ENCODE measurements at places on chromosomes 7 and 10.

GRCh38 chr10:129448086-129448485, 19.0 kb upstream of the MGMT start:
- no peaks in the 10 kb centered on the region for H3K36me3 ChIP-seq
- no peak overlapping the region for H3K27ac ChIP-seq
- H3K4me3 ChIP-seq = no peak overlapping the region
- H3K4me1 ChIP-seq = no peaks in the 10 kb centered on the region
- DNase-seq = no peak

- no peaks in the 10 kb centered on the region for H3K36me3 ChIP-seq
- no peak for DNase-seq
- no peak overlapping the region for H3K4me3 ChIP-seq
- H3K27me3 ChIP-seq = no peaks in the 10 kb centered on the region
- no peak overlapping the region for H3K27ac ChIP-seq
- H3K4me1 ChIP-seq = no peaks in the 10 kb centered on the region
These were observed 98.2 kb downstream of the CALN1 start for GRCh38 chr7:72313906-72314305.

- H3K27ac ChIP-seq = no peak overlapping the region
- H3K4me3 ChIP-seq = peak overlapping the region; percentile 64
- peaks cover 13% of the 10 kb centered on the region for H3K4me1 ChIP-seq
These were observed 1.1 kb upstream of the GPER1 start for GRCh38 chr7:1086588-1087464.

GRCh38 chr10:112711366-112711765, 238.7 kb upstream of the TCF7L2 start:
- no peak overlapping the region for H3K4me3 ChIP-seq
- peaks cover 1% of the 10 kb centered on the region for H3K36me3 ChIP-seq
- no peaks in the 10 kb centered on the region for H3K27me3 ChIP-seq
- H3K4me1 ChIP-seq = peaks cover 3% of the 10 kb centered on the region

DNA sequence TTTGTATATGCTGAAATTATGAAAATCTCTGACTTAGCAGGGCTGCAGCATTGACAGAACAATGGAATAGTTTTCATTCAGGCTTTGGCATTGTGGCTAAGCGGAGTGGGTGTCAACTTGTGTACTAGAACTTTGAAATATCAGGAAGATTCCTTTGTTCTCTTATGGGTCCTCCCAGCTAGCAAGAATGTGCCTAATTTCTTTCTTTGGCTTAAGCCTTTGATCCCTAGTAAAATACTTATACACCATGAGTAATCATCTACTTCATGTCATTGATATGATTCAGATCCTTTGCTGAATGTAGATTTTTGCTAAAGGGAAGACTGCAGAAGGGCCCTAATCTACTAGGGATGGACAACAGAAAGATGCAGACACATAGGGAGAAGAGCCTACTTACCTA, 6.2 kb downstream of the AVL9 start:
- peaks cover 45% of the 10 kb centered on the region for H3K4me1 ChIP-seq
- H3K27me3 ChIP-seq = no peaks in the 10 kb centered on the region
- DNase-seq = no peak
- H3K27ac ChIP-seq = no peak overlapping the region

DNA sequence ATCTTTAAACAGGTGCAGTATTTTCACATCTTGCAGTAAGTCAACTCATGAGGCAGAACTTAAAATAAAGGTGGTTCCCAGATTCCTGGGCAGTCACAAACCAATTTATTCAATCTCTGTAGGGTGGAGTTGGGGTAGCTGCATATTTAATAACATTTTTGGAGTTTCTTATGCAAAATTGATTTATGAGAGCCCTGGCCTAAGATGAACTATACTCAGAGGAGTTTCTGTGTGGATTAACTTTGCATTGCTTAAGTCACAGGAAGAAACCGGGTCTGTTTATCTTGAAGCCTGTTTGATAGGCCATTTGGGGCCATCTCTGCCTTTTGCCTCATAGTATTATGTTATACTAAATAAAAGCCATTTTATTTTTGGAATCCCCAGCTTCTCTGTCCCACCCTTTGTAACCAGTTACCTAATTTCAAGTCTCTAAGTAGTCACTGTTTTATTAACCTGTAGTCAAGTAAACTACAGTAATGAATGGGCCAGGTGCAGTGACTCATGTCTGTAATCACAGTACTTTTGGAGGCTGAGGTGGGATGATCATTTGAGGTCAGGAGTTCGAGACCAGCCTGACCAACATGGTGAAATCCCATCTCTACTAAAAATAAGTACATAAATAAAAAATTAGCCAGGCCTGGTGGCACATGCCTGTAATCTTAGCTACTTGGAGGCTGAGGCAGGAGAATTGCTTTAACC, 104.4 kb upstream of the FAM3C start:
- no peak overlapping the region for H3K27ac ChIP-seq
- no peak overlapping the region for H3K4me3 ChIP-seq
- H3K36me3 ChIP-seq = no peaks in the 10 kb centered on the region
- no peaks in the 10 kb centered on the region for H3K27me3 ChIP-seq
- DNase-seq = no peak

- H3K27me3 ChIP-seq = peaks cover 4% of the 10 kb centered on the region
- no peaks in the 10 kb centered on the region for H3K36me3 ChIP-seq
- H3K27ac ChIP-seq = no peak overlapping the region
These were observed 633 bp upstream of the EBLN1 start for GRCh38 chr10:22218448-22218847.

- no peak overlapping the region for H3K4me3 ChIP-seq
- no peaks in the 10 kb centered on the region for H3K27me3 ChIP-seq
- DNase-seq = no peak
- H3K36me3 ChIP-seq = no peaks in the 10 kb centered on the region
These were observed 59.5 kb downstream of the TMEM130 start for GRCh38 chr7:98810153-98810802.

Data from activated naive CD4-positive, alpha-beta T cell treated with anti-CD3 and anti-CD28 coated beads, Interleukin-2, amount 10 ng/mL, durations not matched to agents 7 days and 5 days (primary cell).